ENCODE measurements at places on chromosomes 6 and 20.

DNA sequence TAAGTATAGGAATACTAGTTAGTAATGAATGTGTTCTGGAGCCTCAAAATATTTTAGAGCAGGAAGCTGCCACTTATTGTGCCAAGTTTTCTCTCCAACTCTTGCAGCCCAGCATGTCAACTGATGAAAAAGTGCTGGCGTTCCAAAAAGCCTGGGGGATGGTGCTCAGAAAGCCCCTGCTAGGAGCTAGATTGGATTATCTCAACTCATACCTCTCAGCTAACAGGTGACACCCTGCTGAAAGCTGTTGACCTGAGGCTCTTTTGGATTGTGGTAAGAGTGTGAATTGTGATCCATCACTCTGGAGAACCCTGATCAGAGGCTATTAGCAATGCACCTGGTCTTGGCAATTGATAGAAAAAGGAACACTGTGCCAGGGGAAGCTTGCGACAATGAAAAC lies 580.4 kb downstream of the EYS start:
- no peak for DNase-seq

GRCh38 chr6:40376113-40376650 lies 211.0 kb downstream of the LRFN2 start:
- DNase-seq, result no peak

DNA sequence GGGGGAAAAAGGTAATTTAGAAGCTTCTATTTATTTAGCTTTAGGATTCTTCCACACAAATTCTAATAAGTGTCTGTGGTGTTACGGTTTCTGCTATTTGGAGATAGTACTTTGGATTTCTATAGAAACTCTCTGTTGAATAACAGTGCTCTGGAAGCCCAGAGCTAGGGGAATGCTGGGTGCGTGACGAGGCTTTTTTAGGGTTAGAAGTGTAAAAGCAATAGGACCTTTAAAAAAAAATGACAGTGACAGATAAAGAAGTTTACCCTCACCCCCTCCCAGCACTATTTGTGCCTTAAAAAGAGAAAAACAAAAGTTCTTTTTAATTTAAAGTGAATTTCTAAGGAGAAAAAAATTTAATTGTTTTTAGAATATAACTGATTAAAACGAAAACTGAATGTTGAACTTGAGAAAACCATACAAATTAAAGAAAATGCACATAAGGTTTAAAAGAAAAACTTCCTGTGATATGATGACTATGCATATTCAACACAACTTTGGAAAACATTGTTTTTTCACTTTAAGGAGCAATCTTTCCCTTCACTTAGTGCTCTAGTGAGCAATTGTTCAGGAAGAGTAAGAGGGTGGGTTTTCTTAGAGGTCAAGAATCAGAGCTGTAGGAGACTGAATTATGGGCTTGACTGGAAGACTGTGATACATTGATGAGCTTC lies 89.6 kb upstream of the RIPOR2 start:
- no peak for DNase-seq

DNA sequence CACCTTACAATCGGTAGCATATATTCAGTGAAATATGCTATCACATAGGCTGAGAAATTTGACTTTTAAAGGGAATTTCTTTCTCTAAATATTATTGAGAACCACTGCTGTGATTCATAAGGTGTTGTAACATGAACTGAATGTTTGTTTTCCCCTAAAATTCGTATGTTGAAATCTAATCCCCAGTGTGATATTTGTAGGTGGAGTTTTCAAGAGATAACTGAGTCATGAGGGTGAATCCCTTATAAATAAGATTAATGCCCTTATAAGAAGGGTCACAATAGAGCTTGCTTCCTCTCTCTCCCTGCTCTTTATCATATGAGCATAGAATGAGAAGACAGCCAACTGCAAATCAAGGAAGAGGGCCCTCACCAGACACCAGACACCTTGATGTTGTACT lies 64.8 kb downstream of the LMBRD1 start:
- DNase-seq, result no peak

DNA sequence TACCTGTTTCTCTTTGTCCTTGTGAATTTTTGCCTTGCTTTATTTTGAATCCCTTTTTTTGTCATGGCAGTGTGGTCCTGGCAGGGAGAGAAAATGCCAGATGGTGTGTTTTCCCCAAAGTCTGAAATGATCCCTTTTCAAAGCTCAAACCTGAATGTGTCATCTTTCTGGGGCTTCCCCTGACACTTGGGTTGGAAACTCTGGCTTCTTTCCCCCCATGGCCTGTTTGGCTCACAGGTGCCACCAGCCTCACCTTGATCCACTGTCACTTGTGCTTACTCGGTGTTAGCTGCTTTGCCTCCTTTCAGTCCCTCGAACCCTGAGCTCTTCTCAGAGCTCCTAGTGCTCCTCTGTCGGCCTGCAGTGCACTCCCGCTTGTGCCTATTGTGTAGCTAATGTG lies 22.3 kb downstream of the MYBL2 start:
- DNase-seq, result no peak

DNA sequence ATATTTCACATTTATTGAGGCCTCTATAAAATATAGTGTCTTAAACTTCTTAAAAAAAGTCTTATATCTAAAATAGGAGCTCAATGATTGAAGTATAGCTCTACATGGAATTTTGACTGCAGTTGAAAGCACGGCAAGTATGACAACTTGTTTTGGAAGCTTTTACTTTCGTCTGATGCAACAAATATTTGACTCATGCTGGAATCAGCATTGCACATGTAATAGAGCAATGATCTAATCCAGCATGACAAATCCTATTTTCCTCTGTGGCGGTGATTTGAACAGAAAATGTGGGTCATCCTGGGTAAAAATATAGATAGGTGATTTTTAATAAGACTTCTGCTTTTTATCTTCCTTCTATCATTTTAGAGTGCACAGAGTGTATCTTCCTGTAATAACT lies 111.6 kb downstream of the TINAG start:
- no peak for DNase-seq

GRCh38 chr6:41466437-41466990 lies 79.7 kb upstream of the FOXP4 start:
- no peak for DNase-seq

- no peak for DNase-seq
These were observed 955.6 kb downstream of the TBC1D32 start for GRCh38 chr6:120378582-120379220.

DNA sequence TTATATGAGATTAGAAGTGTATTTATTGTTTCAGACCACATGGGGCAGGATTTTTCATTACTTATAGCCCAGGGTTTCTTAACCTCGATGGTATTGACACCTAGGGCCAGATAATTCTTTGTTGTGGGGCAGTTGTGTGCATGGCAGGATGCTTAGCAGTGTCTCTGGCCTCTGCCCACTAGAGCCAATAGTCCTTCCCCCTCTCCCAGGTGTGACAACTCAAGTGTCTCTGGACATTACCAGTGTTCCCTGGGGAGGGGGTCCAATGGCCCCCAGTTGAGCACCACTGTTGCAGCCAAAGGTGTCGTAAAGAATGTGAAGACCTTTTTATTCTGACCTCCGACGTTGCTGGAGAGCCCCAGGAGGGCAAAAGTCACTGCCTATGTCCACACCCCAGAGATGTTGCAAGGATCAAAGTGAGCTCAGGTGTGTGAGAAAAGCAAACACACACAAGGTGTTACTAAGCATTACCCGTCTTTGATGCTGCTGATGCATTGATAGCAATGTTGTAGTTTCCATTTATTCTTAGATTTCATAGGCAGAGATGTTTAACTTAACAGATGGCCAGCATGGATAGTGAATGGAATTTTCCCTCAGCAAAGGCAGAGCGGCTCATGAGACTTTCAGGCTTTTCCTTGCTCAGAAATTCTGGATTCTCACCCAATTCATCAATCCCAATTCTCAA lies 22.2 kb downstream of the BANF2 start:
- DNase-seq, result no peak

- no peak for DNase-seq
These were observed 120.9 kb downstream of the CFAP61 start for GRCh38 chr20:20173254-20173653.

GRCh38 chr6:131976545-131977061 lies 25.4 kb upstream of the CCN2 start:
- no peak for DNase-seq

DNA sequence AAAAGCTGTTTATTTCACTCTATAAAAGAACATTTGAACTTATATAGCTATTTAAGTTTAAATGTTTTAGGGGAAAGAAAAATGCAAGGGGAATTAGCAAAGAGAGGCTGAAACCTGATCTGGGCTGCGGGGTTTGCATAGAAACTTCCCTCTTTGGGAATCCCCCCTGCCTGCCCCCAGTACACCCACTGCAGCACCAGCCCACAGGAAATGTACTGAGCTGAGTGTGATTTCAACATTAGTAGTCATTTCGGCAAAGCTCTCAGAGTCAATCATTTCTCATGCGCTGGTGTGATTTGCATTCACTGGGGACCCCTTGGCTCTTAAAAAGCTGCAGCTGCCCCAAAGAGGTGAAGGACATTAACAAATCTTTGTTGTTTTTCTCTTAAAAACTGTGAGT lies 859.4 kb downstream of the MAFB start:
- DNase-seq, result no peak

- no peak for DNase-seq
These were observed 130.6 kb upstream of the THBS2 start for GRCh38 chr6:169384291-169384690.

DNA sequence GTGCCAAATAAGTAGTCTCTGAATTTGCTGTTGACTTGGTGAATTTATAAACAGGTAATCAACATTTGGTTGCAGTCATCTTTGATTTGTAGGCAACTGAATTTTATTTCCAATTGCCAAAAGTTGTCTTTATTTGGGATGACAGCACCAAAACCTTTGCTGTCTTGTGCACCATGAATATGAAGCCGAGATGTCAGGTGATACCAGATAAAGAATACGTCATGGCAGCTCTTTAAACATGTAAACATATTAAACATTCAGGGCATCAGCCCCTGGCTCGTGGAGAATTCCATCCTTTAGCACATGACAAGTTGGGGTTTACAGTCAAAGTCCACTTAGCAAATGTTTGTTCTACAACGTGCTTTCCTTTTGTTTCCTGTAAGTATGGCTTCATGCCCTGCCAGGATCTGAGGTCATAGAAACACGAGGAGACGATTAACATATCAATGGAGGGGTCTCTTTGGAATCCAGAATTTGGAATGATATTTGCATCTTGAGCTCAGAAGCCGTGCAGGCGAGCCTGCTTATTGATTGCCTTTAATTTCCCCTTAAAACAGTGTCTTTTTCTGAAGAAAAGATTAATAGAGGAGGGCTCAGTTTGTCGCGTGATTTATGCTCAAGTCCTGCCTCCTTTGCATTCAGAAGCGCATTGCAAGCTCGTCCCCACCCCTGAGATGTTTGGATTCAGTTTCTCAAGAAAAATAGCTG lies 170.2 kb upstream of the ZNF217 start:
- no peak for DNase-seq

DNA sequence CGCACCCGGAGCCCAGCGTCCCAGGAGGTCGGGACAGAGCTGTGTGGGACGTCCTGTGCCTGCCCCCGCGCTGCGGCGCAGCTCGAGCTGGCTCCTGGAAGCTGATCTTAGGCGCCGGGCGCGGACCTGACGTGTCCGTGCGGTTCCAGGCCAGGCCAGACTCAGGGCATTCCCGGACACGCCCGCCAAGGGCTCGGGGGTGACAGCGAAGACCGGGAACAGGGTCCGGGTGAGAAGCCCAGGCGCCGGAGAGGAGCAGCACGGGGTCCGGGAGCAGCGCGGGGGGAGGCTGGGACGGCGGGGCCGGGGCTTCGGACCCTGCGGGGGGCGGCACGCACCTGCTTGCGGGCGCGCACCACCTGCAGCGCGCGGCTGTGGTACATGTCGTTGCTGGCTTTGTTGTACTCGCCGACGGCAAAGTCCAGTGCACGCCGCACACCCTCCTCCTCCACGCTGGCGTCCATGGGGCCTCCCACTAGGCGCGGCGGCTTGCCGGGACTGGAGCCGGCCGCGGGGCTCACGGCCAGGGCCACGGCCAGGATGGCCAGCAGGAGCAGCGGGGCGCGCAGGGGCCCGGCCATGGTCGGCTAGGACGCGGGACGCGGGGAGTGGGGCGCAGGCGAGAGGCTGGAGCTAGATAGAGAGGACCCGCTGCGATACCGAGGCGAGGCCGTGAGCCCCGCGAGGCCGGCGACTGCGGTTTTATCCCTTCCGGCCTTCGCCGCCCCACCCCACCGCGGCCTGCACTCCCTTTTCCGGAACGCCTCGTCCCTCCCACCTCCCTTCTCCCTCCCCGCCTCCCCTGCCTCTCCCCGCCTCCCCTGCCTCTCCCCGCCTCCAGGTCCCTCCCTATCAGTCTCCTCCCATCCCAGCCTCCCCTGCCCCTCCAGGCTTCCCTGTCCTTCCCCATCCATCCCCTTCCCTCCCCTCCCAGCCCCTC lies at the start of gene CST3:
Gene CST3, minus strand, starts transcription at position 674 of the 940 bp plus-strand sequence. Its CDS starts 93 bp downstream, at position 581.
- DNase-seq, result no peak

- peak; percentile 53 for DNase-seq
These were observed 64.9 kb upstream of the ARHGAP18 start for GRCh38 chr6:129774697-129775447.

- DNase-seq, result no peak
These were observed 758.7 kb upstream of the MAN1A1 start for GRCh38 chr6:120108061-120108795.

DNA sequence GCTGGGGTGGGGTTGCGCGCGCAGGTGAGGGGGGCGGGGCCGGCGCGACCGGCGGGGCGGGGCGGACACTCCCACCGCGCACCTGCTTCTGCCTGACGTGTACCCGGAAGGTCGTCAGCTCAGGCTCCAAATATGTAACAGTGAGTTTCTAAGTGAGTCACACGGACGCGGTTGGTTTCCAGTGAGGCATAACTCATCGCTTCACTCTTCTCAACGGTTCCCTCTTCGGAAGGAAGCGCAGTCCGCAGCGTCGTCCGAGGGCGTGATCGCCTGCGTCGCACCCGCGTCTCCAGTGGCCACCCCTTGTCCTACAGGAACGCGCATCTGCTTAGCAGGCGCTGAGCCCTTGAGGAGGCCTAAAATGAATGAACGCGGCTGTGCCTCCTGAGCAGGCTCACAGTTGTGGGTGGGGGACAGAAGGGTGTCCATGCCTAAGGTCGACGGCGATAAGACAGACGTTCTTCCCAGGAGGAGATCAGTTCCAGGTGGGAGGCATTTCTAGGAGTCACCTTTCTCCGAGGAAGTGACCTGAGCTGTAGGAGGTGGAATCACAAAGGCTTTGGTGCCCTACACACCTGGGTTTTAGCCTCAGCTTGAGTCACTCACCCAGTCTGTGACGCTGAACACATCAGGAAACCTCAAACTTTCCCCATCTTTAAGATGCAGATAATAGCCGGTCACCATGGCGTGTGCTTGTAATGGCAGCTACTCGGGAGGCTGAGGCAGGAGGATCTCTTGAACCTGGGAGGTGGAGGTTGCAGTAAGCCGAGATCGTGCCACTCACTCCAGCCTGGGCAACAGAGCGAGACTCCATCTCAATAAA lies 50.9 kb upstream of the EZR start:
- peak; percentile 51 for DNase-seq

DNA sequence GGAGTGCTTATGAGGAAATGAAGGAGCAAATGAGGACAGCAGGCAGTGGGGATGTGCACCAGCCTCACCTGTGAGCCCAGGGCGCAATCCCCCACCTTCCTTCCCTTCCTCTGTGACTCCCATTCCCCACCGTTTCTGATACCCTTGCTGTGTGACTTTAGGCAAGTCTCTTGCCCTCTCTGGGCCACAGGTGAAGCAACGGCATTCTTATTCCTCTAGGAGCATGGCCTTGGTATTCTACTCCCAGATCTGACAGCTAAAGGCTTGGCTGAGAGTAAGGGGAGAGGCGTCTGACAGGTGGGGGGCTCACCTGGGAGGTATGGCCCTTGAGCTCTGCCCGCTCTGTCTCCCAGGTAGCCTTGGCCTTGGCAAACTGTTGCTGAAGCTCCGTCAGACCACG lies 30.9 kb upstream of the DSN1 start:
- DNase-seq, result no peak

Measured in stimulated activated CD4-positive, alpha-beta T cell treated with anti-CD3 and anti-CD28 coated beads, Interleukin-2, amount 100 ng/mL, for 24 hours (primary cell).